ENCODE measurements at places on chromosomes 11 and 22. TPM values are rescaled to one million over a fixed set of nuclear protein-coding genes. Genes with fewer than 3 reads are reported as not detected.

The OR8D4 gene
- not detected for total RNA-seq

The HEPN1 gene
- total RNA-seq, result not detected

The NCAM1 gene
- 0.31 TPM for total RNA-seq

The OR51E2 gene
- total RNA-seq, result not detected

The PHETA2 gene
- 2.8 TPM for total RNA-seq

The HBG1 gene
- not detected for total RNA-seq

The LRRC51 gene
- total RNA-seq, result 6.0 TPM

The INPP5J gene
- not detected for total RNA-seq

The NCF4 gene
- 9.7 TPM for total RNA-seq

The BEST1 gene
- total RNA-seq, result 0.10 TPM

The F2 gene
- total RNA-seq, result not detected

The MRGPRX4 gene
- total RNA-seq, result not detected

The RASL10A gene
- 1.2 TPM for total RNA-seq

The AIP gene
- 142 TPM for total RNA-seq
